ENCODE measurements at places on chromosomes 6 and 20.

- no peak for DNase-seq
Observed at GRCh38 chr6:41718828-41719227, 16.6 kb downstream of the TFEB start.

GRCh38 chr6:95431637-95432228, 145.6 kb upstream of the MANEA start:
- peak; percentile 51 for DNase-seq

- DNase-seq: no peak
Observed at GRCh38 chr6:150940941-150941340, 75.4 kb downstream of the MTHFD1L start.

DNA sequence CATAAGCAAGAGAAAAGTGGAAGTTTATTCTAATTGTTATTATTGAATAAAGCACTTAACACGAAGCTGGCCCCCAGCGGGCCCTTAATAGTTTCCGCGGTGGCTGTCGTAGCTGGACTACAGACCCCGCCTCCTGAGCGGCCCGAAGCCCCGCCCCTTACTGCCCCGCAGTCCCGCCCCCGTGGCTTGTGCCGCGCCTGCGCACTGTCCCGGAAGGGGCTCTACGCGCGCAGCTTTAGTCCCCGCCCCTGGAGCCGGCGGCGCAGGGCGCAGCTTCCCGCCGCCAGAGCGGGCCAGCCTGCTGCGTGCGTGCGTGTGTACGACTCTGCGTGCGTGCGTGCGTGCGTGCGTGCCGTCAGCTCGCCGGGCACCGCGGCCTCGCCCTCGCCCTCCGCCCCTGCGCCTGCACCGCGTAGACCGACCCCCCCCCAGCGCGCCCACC, at the start of gene VAPB:
Gene VAPB, plus strand, starts transcription at position 348 of the 442 bp plus-strand sequence. CDS start 231 bp downstream, outside the sequence.
- DNase-seq: peak; percentile 95

- no peak for DNase-seq
Observed at GRCh38 chr6:43887340-43887858, 117.4 kb downstream of the VEGFA start.

GRCh38 chr6:11598687-11599086, 61.1 kb downstream of the TMEM170B start:
- DNase-seq: no peak

GRCh38 chr20:47749339-47749738, 35.9 kb downstream of the SULF2 start:
- DNase-seq: no peak

- DNase-seq: no peak
Observed at GRCh38 chr6:111767752-111768430, 105.4 kb downstream of the FYN start.

DNA sequence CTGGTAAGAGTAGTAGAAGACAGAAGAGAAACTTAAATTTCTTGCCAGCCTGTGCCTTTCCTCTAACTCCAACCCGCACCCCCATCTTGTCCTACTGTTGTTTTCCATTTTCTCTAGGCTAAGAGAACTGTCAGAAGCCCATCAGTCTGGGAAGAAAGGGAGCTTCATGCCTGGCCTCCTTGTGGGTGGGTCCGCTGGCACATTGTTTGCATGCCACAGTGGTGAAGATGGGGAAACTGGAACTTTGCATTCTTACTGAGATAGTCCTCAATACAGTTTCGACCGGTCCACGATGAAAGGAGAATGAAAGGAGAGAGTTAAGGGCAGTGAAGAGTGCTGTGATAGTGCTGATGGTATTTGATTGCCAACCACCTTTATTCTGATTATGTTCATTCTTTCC, 103.1 kb downstream of the TCP11 start:
- DNase-seq: no peak

DNA sequence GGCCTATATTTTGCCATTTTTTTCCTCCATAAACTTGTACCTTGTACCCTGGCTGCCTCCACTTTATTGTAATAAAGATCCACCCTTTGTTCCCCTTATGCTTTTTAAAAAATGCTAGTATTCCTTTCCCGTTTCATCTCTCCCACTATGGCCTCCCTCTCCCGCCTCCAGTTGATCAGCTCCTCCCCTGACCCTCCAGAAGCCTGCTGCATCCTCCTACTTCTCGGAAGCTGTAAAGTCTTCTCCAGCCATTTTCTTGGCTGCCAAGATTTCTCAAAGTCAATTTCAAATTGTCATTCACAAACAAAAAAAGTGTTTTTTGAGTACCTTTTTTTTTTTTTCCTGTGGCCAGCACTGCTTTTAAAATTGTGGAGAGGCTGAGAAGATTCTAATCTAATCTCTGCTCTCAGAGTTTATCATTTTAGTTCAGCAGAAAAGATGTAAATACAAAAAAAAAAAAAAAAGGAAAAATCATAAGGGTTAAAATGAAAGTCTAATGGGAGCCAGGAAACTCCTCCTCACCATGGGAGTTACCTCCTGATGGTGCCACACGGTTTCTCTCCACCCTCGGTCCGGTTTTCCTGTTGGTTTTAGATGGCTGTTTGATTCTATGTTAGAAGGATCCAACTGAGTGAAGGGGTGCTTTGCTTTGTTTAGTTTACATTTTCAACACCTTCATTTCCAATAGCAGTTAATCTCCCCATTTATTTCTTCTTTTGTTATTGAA, 103.0 kb upstream of the KCNK16 start:
- DNase-seq: no peak

- no peak for DNase-seq
Observed at GRCh38 chr6:162728197-162728596, 423 bp downstream of the PACRG start.

DNA sequence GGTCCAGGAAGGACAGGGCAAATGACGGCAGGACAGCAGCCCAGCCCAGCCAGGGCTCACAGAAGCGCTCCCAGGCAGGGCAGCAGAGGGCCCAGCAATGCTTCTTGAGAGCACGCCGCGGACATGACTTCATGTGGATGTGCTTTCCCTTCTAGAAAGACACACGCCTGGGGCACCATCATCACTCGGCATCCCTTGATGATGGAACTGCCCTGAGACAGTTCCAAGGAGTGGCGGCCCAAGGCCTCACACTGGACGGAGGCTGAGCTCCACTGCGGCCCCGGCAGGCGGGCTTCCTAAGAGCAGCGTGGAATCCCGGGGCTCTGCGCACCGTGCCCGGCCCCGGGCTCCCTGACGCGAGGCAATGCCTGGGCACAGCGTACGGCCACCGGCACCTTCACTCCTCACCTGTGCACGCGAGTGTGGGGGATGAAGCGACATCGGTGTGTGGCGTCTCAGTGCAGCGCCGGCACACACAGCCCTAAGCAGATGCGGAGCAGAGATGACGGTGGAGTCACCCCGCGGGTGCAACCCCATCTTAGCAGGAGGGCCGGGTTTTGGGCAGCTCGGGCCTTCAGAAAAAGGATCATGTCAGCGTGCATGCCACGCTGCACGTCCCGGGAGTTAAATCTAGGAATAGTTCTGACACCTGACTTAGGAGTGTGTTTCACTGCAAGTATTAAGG, 86.6 kb downstream of the THBS2 start:
- DNase-seq: no peak

- no peak for DNase-seq
Observed at GRCh38 chr6:82413868-82414267, 50.3 kb downstream of the TPBG start.

All from K562 (cell line).